ENCODE measurements at places on chromosomes 4 and X.

DNA sequence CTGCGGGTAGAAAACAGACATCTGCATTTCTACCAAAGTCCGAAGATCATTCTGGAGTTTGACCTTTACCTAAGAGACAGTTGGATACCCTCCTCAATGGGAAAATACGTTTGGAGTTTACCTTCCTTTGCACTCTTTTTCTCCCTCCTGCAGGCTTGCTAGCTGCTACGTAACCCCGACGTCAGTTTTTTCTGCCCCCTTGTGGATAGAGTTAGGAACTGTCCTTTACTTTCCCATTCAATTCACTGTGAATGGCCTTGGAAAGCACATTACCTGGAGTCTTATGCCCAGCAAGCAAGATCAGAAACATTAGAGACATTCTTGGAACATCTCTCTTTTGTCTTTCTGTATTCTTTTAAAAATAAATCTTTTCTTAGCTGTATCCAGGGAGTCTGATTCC, 250.7 kb downstream of the NAP1L3 start:
- DNase-seq: no peak

GRCh38 chr4:99847362-99847976, 30.8 kb downstream of the DAPP1 start:
- DNase-seq: no peak

DNA sequence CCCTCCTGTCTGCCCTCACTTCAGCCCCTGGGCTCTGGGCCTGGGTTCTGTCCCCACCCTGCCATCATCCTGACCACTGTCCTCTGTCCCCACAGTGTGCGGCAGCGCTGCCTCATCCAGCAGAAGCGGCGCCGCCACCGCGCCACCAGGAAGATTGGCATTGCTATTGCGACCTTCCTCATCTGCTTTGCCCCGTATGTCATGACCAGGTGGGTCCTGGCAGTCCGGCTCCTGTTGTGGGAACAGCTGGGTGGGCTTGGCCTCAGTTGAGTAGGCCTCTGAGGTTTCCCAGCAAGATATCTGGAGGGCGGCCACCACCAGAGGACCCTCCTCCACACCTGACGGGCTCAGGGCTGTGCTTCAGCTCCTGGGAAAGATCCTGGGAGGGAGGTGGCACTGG, 2.2 kb downstream of the GPR78 start:
- no peak for DNase-seq

DNA sequence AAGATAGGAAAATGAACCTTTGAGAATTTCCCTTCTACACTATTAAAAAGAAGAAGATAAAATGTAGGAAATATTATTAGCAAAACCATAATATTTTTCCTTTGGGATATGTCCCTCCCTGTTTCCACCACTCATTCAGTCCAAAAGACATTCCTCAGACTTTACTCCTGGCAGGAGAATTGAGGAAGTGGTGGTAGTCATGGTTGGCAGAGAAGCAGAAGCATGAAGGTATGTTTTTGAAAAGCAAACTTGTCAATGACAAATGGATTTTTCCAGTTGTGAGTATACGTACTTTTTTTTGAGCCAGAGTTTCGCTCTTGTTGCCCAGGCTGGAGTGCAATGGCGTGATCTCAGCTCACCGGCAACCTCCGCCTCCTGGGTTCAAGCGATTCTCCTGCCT, 13.7 kb downstream of the STAG2 start:
- no peak for DNase-seq

DNA sequence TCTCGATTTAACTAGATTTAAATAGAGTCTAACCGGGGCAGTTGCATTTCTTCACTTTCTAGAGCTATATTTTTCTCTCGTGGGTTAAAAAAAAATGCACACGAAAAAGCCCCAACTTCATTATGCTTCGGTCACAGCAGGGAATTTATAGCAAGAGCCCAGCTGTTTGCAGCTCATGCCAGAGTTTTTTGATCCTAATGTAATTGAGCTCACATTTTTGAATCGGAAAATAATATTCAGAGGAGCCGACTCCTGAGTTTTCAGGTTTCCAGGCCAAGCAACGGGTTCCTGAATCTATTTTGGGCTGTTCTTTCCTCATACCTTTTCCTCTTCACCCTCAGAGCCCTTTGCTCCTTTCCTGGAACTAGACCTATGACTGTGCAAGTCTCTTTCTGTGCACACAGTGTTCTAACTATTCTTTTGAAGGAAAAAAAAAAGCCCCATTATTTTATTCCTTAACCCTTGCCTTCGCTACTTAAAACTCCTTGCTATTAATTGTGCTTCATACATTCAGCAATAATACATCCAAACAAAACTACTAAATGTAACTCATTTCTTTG, 27.5 kb upstream of the ESX1 start:
- DNase-seq: no peak

GRCh38 chr4:150501009-150501727, 80.8 kb upstream of the MAB21L2 start:
- DNase-seq: no peak

GRCh38 chr4:142274137-142274536, 572.0 kb downstream of the INPP4B start:
- DNase-seq: no peak

DNA sequence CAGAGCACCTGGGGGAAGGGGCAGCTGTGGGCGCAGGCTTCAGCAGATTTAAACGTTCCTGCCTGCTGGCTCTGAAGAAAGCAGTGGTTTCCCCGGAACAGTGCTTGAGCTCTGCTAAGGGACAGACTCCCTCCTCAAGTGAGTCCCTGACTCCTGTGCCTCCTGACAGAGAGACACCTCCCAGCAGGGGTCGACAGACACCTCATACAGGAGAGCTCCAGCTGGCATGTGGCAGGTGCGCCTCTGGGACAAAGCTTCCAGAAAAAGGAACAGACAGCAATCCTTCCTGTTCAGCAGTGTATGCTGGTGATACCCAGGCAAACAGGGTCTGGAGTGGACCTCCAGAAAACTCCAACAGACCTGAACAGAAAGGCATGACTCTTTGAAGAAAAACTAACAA, 68.1 kb downstream of the ZC4H2 start:
- no peak for DNase-seq

GRCh38 chr4:174340714-174341113, 57.0 kb downstream of the CEP44 start:
- no peak for DNase-seq

DNA sequence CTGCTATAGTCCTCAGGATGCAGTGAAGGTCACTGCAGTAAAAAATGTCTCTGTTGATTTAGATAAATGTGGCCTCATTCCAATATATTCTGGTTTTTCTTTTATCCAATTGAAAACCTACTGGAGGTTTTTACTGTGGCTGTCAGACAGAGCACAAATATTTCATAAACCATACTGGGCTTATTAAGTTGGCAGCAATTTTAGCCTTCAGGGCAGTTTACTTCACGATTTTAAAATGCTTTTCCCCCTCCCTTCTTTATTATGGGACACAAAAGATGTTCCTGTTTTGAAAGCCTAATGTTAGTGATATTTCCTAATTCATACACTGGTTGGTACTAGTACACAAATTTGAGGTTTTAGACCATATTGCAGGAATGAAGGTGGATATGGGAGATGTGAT, 939.4 kb downstream of the C4orf33 start:
- no peak for DNase-seq

DNA sequence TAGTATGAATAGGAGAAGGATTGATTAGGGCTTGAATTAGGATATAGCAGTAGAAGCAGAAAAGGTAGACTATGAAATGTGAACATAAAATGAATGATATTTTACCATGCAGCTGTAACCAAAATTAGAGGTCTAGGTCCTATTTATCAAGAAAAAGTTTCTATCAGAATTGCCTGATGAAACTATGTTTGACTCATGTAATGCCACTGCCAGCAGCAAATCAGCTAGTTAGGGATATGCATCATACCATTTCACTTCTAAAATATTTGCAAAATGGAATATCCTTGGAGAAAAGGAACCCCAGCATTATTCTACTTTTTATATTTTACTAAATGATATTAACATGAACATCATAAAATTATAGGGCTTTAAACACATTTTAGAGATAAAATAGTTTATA, 188.4 kb downstream of the WDFY3 start:
- no peak for DNase-seq

GRCh38 chr4:77003400-77003799, 53.8 kb downstream of the SEPTIN11 start:
- no peak for DNase-seq

Measured in omental fat pad (tissue), 4 donors.